ENCODE measurements at places on chromosomes 3 and 15. TPM values are rescaled to one million over a fixed set of nuclear protein-coding genes. Genes with fewer than 3 reads are reported as not detected.

DNA sequence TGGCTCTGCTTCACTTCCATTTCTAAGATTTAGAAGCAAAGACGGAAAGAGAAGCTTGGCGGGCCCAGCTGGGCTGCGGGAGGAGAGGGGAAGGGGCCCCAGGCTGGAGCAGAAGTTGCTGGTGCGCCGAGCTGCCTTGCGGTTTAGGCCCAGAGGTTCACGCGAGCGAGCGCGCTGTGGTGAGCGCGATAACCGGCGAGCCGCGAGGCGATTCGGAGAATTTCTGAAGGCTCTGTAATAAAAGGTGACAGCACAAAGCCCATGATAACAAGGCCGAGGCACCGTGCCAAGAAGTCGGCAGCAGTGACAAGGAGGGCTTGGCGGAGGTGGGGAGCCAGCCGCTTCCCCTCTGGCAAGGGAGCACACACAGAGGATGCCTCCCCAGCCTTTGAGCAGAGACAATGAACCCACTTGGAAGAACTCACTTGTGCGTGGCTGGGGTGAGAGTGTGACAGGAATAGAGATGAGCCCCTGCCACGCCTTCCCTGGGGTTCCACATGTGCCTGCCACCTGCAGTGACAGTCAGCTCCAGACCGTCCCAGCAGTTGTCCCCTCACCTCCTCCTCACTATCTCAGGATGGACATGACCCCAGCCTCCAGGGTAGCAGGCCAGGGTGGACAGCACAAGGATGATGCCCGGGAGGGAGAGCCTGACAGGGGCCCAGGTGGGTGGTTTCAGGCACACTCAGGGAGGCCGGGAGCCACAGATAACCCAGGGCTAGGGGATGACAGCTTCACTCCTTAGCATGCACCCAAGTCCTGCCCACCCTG lies 315.2 kb downstream of the UACA start:
- peaks cover 13% of the 10 kb centered on the region for H3K4me1 ChIP-seq
- no peak overlapping the region for H3K4me3 ChIP-seq
- DNase-seq: peak; percentile 48

DNA sequence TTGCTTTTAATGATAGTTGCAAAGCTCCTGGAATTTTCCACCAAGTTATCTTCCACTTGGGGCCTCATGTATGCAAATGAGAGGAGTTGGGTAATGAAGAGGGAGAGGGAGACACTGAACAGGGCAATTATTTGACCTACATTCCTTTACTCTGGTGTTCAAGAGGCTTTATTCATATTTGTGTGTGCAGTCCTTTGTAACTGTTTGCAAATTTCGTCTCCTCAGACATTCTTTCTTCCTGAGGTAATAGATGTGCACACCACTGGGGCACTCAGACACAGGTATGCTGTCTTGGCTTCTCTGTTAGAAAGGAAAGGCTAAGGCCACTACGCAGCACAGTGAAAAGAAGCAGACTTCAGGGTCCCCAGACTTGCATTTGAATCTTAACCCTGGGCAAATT lies 189.7 kb upstream of the IL12A start:
- H3K4me1 ChIP-seq: peaks cover 4% of the 10 kb centered on the region
- H3K36me3 ChIP-seq: no peaks in the 10 kb centered on the region
- H3K4me3 ChIP-seq: no peak overlapping the region
- DNase-seq: no peak

DNA sequence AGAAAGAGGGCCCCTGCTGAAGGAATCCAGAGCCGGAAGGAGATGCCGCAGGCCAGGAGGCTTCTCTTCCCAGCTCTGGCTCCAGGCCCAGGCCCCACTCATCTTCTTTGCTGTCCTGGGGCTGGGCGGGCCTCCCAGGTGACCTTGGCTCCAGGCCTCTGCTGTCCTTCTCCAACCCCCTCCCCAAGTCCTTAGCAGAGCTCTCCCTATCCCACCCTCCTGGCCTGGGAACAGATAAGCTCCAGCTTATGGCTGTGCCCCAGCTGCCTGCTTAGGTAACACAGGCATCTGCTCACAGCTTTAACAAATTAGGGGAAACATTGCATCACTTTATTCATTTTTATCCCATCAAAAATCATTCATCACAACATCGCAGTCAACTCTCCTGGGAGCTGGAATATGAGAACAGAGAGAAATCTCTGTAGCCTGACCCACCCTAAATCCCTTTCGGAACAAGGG lies 86.9 kb downstream of the SEMA5B start:
- no peak overlapping the region for H3K4me3 ChIP-seq
- H3K27ac ChIP-seq: peak overlapping the region; percentile 47
- peaks cover 26% of the 10 kb centered on the region for H3K4me1 ChIP-seq
- H3K27me3 ChIP-seq: peaks cover 5% of the 10 kb centered on the region

DNA sequence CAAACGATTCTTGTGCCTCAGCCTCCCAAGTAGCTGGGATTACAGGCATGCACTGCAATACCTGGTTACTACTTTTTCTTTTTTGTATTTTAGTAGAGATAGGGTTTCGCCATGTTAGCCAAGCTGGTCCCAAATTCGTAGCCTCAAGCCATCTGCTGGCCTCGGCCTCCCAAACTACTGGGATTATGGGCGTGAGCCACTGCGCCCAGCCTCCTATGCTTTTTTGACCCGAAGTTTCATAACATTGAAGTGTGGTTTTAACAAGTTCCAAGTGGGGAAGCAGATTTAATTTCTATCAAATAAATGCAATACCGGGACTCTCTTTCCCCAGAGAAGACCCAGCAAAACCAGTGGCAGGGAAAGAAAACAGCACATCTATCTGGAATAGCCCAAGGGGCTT lies 13.7 kb downstream of the SH3BP5 start:
- H3K36me3 ChIP-seq: no peaks in the 10 kb centered on the region
- H3K4me3 ChIP-seq: no peak overlapping the region
- H3K4me1 ChIP-seq: peaks cover 44% of the 10 kb centered on the region
- no peak for DNase-seq
- peak overlapping the region; percentile 66 for H3K27ac ChIP-seq
- H3K27me3 ChIP-seq: no peaks in the 10 kb centered on the region

The TRA2B gene
- total RNA-seq: 119 TPM

The KLHL40 gene
- total RNA-seq: 114 TPM

Measured in muscle of leg (tissue), 16 donors.